ENCODE measurements at places on chromosomes 1 and 21. TPM values are rescaled to one million over a fixed set of nuclear protein-coding genes. Genes with fewer than 3 reads are reported as not detected.

- DNase-seq = no peak
Measured at GRCh38 chr1:87250336-87250735, 78.3 kb upstream of the LMO4 start.

- no peak for DNase-seq
Measured at GRCh38 chr21:38342739-38343138, 85.9 kb downstream of the KCNJ15 start.

- DNase-seq = no peak
Measured at GRCh38 chr1:234478152-234478480, 863 bp downstream of the TARBP1 start.

DNA sequence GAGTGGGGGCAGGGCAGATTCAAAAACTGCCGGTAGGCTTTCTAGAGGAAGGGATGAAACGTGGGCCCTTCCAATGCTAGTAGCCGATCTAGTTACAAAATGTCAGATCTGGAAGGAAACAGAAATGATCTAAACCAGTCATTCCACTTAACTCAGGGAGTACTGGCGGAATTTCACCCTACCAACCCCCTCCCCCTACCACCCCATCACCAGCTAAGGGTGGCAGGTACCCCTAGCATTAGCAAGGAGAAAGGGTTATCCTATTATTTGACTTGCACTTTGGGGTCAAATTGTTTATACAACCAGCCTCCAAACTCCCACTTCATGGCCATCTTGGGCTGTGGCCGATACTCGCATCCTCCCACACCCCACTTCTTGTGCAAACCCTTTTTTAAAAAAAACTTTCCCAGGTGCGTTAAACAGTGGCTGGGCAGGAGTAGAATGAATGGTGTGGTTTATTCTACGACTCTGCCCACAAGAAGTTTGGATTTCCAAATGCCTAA, 644 bp upstream of the MRPL24 start:
- no peak for DNase-seq

- DNase-seq = no peak
Measured at GRCh38 chr1:86504895-86505563, 36.3 kb downstream of the CLCA1 start.

GRCh38 chr1:64192290-64192689, 11.1 kb upstream of the UBE2U start:
- no peak for DNase-seq

- DNase-seq = no peak
Measured at GRCh38 chr1:226309398-226310244, 657 bp upstream of the LIN9 start.

DNA sequence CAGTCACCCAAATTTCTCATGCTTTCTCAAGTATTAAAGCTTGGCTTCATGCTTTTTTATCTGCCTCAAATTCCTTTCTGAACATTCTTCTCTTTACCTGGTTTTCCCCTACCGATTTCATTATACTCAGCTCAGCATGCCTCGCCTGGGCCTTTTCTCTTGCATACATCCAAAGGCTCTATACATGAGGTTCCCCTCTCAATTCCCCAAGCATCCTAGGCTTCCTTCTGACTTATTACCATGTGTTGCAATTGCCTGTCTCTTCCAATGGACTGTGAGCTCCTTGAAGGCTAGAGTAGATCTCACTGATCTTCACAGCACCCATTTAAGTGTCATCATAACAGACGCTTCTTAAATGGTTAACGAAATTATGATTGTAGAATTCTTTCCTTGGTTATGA, 24.1 kb upstream of the CYP4A22 start:
- DNase-seq = no peak

DNA sequence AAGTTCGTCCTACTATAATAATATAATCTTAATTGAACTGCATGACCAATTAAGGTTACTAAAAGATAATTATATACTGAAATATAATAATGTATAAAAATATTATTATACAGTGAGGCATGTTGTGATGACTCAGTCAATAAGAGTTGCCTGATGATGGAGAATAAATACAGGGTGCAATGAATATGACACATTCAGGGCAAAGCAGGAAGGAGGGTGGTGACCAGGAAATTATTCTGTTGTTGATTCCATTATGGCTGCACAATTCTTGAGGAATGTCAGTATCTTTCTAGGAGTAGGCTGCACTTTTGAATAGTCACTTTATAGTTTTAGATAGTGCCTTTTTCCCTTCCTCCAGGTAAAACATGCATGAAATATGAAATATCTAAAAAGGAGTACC, 46.4 kb upstream of the RGS21 start:
- no peak for DNase-seq

GRCh38 chr1:109933856-109934711, 23.4 kb downstream of the CSF1 start:
- no peak for DNase-seq

DNA sequence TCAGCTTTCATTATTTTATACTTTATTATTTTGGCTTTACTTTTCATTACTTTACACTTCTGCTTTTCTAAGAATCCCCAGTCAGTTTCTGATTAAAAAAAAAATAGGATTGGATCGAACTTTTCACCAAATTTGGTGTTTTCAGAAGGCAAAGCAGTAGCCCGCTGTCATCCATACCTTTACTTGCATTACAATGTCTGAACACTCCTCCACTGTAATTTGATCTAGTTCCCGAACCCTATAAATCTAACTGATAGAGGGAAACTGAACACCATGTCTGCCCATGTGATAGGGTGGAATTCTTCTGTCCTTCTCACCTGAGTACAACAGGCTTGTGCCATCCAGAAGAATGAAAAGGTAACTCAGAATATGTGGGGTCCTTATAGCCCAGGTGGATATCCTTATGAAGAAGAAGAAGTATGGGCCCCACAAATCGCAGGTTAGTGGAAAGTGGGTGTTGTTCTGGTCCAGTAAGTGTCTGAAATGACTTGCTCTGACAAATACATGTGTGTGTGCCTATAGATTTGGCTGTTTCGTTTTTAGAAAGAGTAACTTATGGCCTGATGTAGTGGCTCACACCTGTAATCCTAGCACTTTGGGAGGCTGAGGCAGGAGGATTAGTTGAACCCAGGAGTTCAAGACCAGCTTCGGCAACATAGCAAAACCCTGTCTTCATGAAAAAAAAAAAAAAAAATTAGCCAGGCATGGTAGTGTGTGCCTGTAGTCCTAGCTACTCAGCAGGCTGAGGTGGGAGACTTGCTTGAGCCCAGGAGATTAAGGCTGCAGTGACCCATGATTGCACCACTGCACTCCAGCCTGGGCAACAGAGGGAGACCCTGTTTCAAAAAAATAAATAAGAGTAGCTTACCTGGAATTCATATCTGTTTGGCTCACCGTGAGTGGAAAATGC, 26.6 kb upstream of the CDC14A start:
- DNase-seq = no peak

GRCh38 chr1:114107474-114108435, 45.9 kb downstream of the SYT6 start:
- DNase-seq = no peak

DNA sequence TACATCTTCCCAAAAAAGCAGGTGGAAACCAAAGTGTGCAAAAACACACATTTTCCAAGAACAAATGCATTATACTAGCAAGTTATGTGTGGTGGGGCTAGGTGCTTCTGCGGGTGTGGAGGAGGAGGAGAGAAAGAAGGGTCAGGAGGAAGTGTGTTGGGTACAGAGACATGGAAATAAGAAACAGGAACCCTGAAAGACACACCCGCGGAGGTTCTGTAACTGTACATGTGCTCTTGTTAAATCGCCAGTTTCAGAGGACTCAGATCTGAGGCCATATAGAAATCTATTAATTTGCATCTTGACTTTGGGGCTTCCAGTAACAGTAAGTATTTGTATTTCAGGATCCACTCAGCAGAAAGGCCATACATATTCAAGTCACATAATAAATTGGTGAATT, 30.9 kb downstream of the ERG start:
- DNase-seq = no peak

DENND1B gene
- 17.2 TPM for total RNA-seq

FMO2 gene
- 292 TPM for total RNA-seq

GNG4 gene
- total RNA-seq = not detected

C21orf58 gene
- 0.81 TPM for total RNA-seq

LRRIQ3 gene
- total RNA-seq = 1.1 TPM
